ENCODE measurements at places on chromosomes 1 and 21.

GRCh38 chr1:33633019-33633801, 160.8 kb downstream of the ZSCAN20 start:
- peak; percentile 56 for DNase-seq

DNA sequence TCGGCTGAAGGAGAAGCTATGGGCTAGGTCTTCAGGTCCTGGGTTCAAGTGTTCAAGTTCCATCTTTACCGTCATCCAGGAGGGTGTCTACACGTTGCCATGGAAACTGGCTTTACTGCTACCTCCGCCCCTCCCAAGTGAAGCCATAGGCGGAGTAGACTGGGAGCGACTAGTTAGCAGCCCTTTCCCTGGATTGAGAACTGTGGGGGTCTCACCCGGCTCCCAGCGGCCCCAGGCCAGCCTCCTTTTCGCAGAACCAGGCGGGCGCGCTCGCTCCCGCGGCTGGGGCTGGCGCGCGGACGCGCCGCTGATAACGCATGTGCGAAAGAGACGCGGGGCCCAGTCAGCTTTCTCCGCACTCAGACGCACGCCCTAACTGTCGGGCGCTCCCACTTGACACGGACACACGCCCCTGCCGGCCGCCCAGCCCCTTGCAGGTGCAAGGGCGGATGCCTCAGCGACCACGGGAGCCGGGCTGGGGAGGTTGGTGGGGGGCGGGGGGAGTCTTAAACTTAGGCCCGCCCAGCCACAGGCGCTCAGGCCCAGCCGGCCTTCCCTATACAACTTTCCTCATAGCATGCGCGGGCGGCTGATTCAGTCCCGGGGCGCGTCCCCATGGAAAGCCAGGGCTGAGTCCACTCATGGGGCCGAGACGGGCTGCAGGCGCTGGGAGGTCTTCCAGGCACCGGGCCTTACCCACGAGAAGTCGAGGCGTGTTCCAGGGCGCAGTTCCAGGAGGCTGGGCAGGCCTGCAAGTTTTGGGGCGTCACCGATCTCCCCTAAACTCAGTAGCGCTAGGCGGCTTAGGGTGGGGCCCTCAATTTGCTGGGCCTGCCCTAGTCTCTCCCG, 7.4 kb downstream of the EFNA4 start:
- DNase-seq, result peak; percentile 61

DNA sequence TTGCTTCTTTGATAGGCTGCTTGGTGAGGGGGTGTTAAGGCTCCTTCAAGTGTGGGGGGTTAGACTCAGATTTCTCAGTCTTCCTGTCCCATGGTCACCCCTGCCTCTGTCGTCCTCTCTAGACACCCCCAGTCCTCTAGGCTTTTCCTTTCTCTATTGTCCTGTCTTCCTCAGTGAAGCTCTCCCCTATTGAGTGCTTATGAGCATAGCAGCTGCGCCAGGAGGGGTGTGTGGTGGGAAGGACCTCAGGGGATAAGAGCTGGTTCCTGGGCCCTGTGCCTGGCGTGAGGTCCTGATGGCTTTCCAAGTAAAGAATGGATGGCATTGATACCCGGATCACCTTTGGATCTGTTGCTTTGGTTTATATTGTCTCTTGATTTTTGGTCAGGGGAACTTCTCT, 69.1 kb downstream of the DIP2A start:
- no peak for DNase-seq

GRCh38 chr1:219664310-219665029, 51.6 kb upstream of the ZC3H11B start:
- DNase-seq, result no peak

DNA sequence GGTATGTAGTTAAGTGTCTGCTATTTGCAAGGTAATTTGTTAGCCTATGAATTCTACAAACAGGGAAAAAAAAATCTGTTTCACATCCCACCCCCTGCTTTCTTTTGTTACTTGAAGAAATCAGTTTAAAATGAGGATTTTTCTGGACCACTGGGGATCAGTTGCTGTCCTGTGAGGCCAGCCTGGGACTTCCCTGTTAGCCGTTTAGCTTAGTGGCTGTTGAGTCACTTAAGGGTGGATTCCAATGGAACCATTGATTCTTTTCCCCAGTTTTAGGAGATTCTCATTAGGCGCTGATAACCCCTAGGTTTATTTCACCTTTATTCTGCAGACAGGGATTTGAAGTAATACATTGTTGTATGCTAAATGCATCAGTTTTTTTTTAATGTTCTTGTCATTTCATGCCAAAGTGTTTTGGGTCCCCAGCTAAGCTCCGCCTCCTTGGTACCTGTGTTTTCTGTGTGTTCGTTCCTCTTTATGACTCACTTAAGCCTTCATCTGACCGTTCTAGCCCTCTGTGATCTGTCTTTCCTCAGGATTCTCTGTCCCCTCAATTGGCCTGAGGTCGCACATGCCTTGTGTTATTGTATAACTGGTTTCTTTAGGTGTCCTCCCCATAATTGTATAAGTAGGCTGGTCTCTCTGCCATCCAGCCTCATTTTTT, 59.3 kb downstream of the NOS1AP start:
- no peak for DNase-seq

DNA sequence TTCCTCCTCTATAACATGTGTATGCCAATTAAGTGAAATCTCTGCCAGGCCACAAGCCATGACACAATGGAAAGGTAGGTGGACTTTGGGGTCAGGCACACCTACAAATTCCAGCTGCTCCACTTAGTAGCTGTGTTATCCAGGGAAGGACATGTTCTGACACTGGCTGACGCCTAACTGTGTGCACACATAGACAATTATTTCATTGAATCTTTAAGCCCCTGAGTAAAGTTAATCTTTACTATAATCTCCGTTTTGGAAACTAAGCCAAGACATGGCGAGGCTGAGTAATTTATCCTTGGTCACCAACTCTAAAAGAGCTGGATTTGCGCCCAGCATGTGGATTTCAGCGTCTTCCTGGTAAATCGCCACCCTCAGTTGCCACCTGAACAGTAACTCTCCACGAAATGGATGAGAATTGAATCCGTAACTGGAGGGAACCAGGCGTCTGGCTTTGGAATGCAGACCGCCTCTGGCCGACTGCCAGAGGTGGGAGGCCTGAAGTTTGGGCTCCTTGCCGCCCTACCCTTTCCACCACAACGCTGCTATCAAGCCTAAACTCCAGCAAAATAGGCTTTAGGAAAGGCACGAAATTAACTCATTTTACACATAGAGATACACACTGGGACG, 888 bp upstream of the SNRPE start:
- DNase-seq, result peak; percentile 84

DNA sequence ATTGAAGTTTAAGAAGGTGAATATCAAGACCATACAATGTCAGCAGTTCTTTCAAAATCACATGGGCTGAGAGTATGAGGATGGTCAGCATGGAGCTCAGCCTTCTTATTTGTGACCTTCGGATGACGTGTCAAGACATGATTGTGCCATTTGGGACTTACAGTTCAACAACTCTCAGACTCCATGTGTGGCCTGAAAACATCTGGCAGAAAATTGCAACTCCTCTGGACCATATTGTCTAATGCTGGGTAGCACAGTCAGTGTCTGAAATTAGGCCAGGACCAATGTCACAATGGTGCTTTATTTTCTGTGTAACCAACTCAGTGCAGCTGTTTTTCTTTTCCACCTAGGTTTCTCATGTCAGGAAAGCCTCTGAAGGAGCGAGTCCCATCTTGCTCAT, 483.5 kb upstream of the PKN2 start:
- DNase-seq, result no peak

- no peak for DNase-seq
These were observed 228.1 kb downstream of the C1orf94 start for GRCh38 chr1:34404804-34405203.

GRCh38 chr1:34808051-34808810, 15.4 kb downstream of the GJA4 start:
- DNase-seq, result no peak

- DNase-seq, result no peak
These were observed 8.7 kb downstream of the IL12RB2 start for GRCh38 chr1:67316180-67316902.

DNA sequence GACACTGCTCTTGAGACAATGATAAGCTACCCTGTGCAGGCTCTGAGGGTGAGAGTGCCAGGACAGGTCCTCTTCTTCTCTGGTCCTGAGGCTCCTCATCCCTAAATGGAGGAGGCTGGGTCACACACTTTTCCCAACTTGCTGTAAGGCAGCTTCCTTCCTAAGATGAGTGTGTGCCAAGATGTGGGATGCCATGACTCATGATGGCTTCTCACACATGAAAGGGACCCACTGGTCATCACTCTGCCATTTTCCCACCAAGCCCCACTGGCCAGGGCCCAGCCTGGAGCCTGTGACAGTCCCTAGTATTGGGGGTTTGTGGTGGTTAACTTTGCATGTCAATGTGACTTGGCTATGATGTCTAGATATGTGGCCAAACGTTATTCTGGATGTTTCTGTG, 54.4 kb downstream of the CNIH3 start:
- no peak for DNase-seq

DNA sequence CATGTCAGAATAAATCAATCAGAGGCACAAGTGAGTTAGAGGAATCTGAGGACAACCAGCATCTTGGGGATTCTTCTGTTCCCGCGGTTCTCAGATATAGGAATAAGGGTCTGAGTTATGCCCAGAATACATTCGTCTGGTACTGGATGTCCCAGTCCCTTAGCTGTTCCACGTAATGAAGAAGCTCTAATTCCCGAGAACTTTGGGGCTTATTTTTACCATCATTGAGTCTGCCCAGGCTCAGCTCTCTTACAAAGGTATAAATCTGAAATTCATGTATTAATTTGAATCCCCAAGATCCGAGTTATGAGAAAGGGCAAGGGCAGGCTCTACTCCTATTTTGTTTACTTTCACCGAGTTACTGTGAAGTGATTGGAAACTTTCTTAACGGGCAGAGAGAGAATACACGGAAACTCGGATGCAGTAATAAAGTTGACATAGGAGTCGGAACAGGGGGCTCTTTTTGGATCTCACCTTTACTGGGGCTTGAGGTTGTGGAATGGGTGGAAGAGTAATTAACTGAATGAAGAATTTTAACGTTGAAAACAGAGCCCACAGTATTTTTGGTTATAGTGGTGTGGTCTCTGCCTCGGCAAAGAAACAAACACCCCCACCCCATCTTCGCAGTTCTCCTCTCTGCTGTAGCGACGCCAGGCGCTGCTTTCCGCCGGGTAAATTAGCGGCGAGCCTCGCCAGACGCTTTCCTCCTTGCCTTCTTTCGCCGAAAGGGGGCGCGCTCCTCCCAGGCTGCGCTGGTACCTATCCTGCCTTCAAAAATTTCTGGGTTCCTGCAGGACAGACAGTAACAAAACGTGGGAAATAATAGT, 7.1 kb downstream of the PRRX1 start:
- DNase-seq, result no peak

- no peak for DNase-seq
These were observed 37.7 kb downstream of the ODR4 start for GRCh38 chr1:186413319-186413718.

DNA sequence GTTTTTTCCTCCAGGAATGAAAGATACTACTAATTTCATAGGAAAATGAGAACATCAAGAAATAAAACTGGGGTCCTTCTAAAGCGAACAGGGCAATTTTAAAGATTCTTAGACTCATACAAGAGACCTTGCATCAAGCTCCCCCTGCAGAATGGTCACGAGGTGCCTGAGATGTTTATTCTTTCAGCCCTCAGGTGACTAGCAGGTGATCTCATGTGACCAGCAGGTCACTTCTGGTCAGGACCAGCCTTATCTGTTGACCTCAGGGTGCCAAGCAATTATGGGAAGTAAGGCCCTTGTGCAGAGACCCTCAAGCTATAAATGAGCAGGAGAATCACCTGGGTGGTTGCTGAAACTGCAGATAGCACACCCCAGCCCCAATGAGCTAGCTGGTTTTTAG, 20.6 kb upstream of the TMEM51 start:
- DNase-seq, result no peak

GRCh38 chr1:64129701-64130100, 73.7 kb upstream of the UBE2U start:
- DNase-seq, result no peak

GRCh38 chr1:112638110-112638428, 18.4 kb downstream of the CAPZA1 start:
- no peak for DNase-seq

GRCh38 chr1:148352470-148353053, 130.5 kb downstream of the PPIAL4G start:
- no peak for DNase-seq

- DNase-seq, result peak; percentile 31
These were observed 165.9 kb downstream of the ADGRL4 start for GRCh38 chr1:78840453-78841271.

DNA sequence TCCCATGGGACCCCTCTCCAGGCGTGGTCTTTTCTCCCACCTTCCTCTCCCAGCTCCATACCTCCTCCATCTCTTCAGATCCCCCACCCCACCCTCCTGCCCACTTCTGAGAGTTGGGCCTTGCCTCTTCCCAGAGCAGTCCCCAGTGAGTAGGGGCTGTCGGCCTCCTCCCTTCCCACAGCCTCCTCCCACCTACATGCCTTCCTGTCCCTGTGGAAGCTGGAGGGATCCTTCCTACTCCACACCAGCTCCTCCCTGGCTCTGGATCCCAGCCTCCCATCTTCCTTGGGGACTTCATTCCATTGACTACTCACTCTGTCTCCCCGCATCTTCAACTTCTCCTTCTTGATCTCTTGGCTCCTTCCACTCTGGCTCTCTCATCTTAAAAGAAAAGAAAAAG, 24.9 kb downstream of the KCNQ4 start:
- no peak for DNase-seq

DNA sequence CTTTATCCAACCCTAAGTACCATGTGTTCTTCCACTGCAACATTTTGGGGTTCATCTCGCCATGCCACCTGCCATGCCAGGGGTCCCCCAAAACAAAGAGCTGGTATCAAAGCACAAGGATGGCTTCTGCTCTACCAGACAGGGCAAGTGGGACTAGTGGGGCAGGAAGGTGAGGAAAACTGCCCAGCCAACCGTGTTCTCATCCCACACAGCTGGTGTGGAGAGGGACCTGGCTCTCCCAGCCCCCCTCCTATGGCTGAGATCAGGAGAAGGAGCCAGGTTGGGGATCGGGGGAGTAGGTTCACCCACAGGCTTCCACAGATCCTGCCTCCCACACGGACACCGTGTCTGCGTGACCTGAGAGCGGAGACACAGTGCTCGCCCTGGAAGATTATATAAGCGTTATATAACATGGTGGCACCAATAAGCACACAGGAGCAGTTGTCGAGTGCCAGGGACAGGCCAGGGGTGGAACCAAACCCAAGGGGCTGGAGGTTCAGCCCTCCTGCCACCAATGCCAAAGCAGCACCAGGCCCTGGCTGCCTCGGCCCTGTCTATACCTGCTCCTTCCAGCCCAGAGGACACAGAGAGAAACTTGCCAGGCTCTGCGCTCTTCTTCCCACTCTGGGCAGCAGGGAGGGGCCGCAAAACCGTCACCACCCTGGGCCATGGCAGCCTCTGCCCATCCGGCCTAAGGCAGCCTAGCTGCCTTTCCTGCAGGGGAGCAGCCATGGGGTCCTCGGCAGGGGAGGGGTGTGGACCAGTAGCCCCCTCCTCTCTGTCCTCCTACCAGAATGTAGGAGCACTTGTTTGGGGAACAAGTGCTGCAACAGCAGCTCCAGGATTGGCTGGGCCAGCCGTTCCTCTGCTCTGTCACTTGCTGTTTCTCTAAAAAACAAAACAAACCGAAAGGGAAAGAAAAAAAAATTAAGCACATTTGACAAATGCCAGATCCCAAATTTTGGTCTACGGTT, 43.5 kb downstream of the CD34 start:
- DNase-seq, result no peak

Measured in Caki2 (cell line).